ENCODE measurements at places on chromosomes 5 and 9. TPM values are rescaled to one million over a fixed set of nuclear protein-coding genes. Genes with fewer than 3 reads are reported as not detected.

Gene GDA
- total RNA-seq = 32.8 TPM

Gene CTSL
- 40.4 TPM for total RNA-seq

Gene RANBP3L
- total RNA-seq = 14.7 TPM

Gene SMIM23
- total RNA-seq = not detected

Gene PCDHB10
- 13.1 TPM for total RNA-seq

Gene CDC25C
- 2.3 TPM for total RNA-seq

Gene SAXO1
- not detected for total RNA-seq

Gene GALNT10
- 10.1 TPM for total RNA-seq

Gene TLR4
- 10.8 TPM for total RNA-seq

Gene CLPTM1L
- total RNA-seq = 101 TPM

Gene TMOD1
- 22.8 TPM for total RNA-seq

Gene UAP1L1
- 0.31 TPM for total RNA-seq

Gene ADGRV1
- 474 TPM for total RNA-seq

Gene PPIC
- 3.1 TPM for total RNA-seq

Gene TMEM171
- total RNA-seq = 0.78 TPM

Gene IGFBPL1
- 67.1 TPM for total RNA-seq

Gene ELAVL2
- total RNA-seq = 297 TPM

Gene MYOT
- total RNA-seq = 0.31 TPM

Gene LCN15
- total RNA-seq = not detected

Gene SPATA31D4
- total RNA-seq = not detected

Gene RNF14
- 72.1 TPM for total RNA-seq

Gene SURF1
- total RNA-seq = 11.1 TPM

Gene ARHGEF37
- 1.4 TPM for total RNA-seq

Gene REEP2
- 71.0 TPM for total RNA-seq

Gene AGPAT2
- 2.2 TPM for total RNA-seq

Gene PCDHB1
- total RNA-seq = 0.31 TPM

Gene GGTA1
- total RNA-seq = 2.3 TPM

Gene STING1
- 3.6 TPM for total RNA-seq

Gene ZCCHC7
- 34.5 TPM for total RNA-seq

Gene RBM22
- 27.6 TPM for total RNA-seq

Gene FAM114A2
- 26.2 TPM for total RNA-seq

Gene TLX3
- total RNA-seq = not detected

Gene LTC4S
- 1.7 TPM for total RNA-seq

Gene RGS7BP
- total RNA-seq = 17.6 TPM

Gene FBP1
- total RNA-seq = not detected

Gene SLC36A3
- total RNA-seq = not detected

Gene ADAMTS13
- total RNA-seq = 2.2 TPM

Gene SIL1
- 11.7 TPM for total RNA-seq

Gene TOMM5
- total RNA-seq = 59.1 TPM

Gene SMAD5
- total RNA-seq = 40.4 TPM

Gene GLRA1
- 0.16 TPM for total RNA-seq

Gene EIF4E1B
- not detected for total RNA-seq

Gene SPAG8
- total RNA-seq = 4.7 TPM

Gene TAF11L5
- not detected for total RNA-seq

Gene PJA2
- total RNA-seq = 299 TPM

Gene GALNT12
- total RNA-seq = 1.2 TPM

Gene FOCAD
- total RNA-seq = 233 TPM

Gene CNTNAP3
- total RNA-seq = 120 TPM

Gene IFNB1
- total RNA-seq = not detected

All from occipital lobe (tissue), 3 donors.